Bronchial epithelial cell (primary cell): ENCODE measurements at places on chromosomes 12 and 14. TPM values are rescaled to one million over a fixed set of nuclear protein-coding genes. Genes with fewer than 3 reads are reported as not detected.

The SIRT4 gene
- total RNA-seq = 0.79 and 1.3 TPM in 2 replicates

The IGF1 gene
- total RNA-seq = 0.26 TPM in 1 of 2 replicates, not detected in the other

The MYF5 gene
- not detected in 2 replicates for total RNA-seq

The ABCD2 gene
- total RNA-seq = not detected in 2 replicates

The OTOGL gene
- under 0.01 TPM in 1 of 2 replicates, not detected in the other for total RNA-seq

The LMNTD1 gene
- total RNA-seq = 0.13 TPM in 1 of 2 replicates, not detected in the other

The PAX9 gene
- total RNA-seq = 9.7 and 18.4 TPM in 2 replicates

The CIROP gene
- not detected in 2 replicates for total RNA-seq
